ENCODE measurements at places on chromosomes 2 and 18. TPM values are rescaled to one million over a fixed set of nuclear protein-coding genes. Genes with fewer than 3 reads are reported as not detected.
A peak's percentile ranks its signal among the peaks of the same experiment; 100 is the strongest.

DNA sequence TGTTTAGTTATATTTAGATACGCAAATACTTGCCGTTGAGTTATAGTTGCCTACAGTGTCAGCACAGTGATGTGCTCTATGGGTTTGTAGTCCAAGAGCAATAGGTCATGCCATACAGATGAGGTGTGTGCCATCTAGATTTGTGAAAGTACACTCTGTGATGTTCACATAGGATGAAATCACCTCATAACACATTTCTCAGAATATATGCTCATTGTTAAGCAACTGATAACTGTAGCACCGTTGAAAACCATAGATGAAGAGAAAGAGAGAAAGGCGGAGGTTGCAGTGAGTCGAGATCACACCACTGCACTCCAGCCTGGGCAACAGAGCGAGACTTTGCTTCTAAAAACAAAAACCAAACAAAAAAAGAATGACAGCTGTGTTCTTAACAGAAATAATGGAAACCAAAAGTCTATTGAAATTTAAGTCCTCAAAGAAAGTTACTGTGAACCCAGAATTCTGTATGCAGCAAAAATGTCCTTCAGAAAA, 9.5 kb downstream of the DGKD start:
- peaks cover 76% of the 10 kb centered on the region for H3K36me3 ChIP-seq
- no peaks in the 10 kb centered on the region for H3K27me3 ChIP-seq
- H3K4me3 ChIP-seq: no peak overlapping the region
- no peak overlapping the region for H3K27ac ChIP-seq
- H3K4me1 ChIP-seq: peaks cover 58% of the 10 kb centered on the region
- no peak for DNase-seq

DNA sequence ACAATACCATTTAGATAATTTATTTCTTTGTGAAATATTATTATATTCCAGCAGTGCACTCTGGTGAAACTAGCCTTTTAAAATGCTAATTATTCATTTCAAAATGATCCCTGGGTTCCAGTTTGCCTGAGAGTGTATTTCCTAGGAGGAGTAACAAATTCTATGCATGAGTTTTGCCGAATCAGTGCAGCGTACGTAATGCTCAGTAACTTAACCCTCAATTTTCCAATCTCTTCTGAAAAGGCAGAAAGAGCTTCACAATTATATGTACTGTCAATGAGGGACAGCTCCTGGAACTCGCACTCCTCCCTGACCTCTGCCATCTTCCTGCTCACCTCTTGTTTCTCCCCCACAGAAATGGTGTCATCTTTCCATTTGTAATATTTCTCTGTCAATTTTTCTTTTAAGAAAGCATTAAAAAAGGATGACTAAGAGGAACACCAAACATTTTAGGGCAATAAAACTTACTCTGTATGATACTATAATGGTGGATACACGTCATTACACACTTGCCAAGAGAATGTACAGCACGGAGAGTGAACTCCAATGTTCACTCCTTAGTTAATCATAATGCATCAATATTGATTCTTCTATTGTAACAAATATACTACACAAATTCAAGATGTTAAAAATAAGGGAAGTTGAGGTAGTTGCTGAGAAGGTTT, 25.7 kb upstream of the XIRP2 start:
- no peak overlapping the region for H3K27ac ChIP-seq
- H3K4me3 ChIP-seq: no peak overlapping the region
- H3K4me1 ChIP-seq: no peaks in the 10 kb centered on the region
- H3K27me3 ChIP-seq: no peaks in the 10 kb centered on the region
- no peaks in the 10 kb centered on the region for H3K36me3 ChIP-seq
- DNase-seq: no peak

GRCh38 chr18:8994603-8995002, 107.9 kb upstream of the NDUFV2 start:
- no peak for DNase-seq
- no peak overlapping the region for H3K27ac ChIP-seq
- no peak overlapping the region for H3K4me3 ChIP-seq
- no peaks in the 10 kb centered on the region for H3K36me3 ChIP-seq

- no peaks in the 10 kb centered on the region for H3K27me3 ChIP-seq
- H3K4me1 ChIP-seq: no peaks in the 10 kb centered on the region
- no peak for DNase-seq
- no peak overlapping the region for H3K4me3 ChIP-seq
Measured at GRCh38 chr2:30686000-30686399, 121.2 kb downstream of the CAPN13 start.

DNA sequence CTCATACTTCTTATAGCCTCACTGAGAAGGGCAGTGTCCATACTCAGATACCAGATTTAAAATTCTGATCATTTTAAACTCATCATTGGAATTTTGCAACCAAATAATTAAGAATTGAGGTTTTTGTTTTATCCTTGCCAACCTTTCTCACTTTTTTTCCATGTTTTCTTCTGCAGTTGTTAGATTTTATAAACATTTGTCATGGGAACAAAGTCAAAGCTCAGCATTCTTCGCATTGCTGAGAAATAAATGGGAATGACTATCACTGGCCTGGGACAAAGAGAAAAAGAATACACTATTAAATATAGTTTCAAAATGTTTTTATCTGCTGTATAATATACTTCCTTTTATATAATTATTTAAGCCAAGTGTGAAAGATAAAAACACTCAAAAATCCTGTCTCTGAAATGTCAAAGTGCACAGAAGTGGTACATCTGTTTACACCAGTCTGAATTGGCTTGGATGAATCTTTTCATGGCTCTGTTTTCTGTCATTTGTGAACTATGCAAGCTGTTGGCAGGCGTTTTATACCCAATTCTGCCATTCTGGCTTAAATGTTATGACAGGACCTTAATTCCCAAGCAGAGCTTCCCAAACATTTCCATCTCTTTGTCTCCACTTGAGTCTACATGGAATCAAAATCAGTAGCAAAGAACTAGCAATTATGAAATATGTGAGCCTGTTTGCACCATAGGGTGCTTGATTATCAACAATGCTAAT, 249.3 kb upstream of the SYT4 start:
- no peak overlapping the region for H3K27ac ChIP-seq
- H3K4me1 ChIP-seq: no peaks in the 10 kb centered on the region
- no peak overlapping the region for H3K4me3 ChIP-seq
- no peaks in the 10 kb centered on the region for H3K27me3 ChIP-seq

- H3K4me3 ChIP-seq: no peak overlapping the region
- no peaks in the 10 kb centered on the region for H3K27me3 ChIP-seq
- no peak for DNase-seq
- peaks cover 3% of the 10 kb centered on the region for H3K4me1 ChIP-seq
- H3K27ac ChIP-seq: no peak overlapping the region
- H3K36me3 ChIP-seq: no peaks in the 10 kb centered on the region
Measured at GRCh38 chr18:58148954-58149471, 105.0 kb downstream of the NEDD4L start.

- H3K4me1 ChIP-seq: peaks cover 33% of the 10 kb centered on the region
- H3K36me3 ChIP-seq: peaks cover 9% of the 10 kb centered on the region
- DNase-seq: peak; percentile 75
- H3K27ac ChIP-seq: peak overlapping the region; percentile 21
- H3K27me3 ChIP-seq: no peaks in the 10 kb centered on the region
Measured at GRCh38 chr2:218272531-218273212, 2.4 kb downstream of the PNKD start.

DNA sequence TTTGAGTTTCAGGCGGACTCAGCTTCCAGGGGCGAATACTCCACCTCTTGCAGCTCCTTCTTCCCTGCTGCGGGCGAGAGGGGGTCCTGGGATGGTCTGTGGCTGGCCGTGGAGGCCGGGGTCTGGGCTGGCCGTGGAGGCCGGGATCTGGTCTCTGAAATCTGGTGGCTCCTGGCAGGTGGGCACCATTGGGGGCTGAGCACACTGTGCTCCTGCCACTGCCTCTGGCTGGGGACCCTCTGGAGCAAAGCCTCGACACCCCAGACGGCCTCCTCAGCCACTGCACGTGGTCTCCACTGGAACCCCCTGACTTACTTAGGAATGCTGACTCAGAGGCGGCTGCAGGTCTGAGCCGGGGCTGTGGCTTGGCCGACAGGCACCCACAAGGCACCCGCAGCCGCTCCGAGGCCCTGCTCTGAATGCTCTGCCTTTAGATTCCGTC, 100.1 kb upstream of the ALKAL2 start:
- H3K4me1 ChIP-seq: peaks cover 4% of the 10 kb centered on the region
- H3K36me3 ChIP-seq: no peaks in the 10 kb centered on the region
- H3K27me3 ChIP-seq: no peaks in the 10 kb centered on the region
- no peak overlapping the region for H3K4me3 ChIP-seq
- DNase-seq: no peak

GRCh38 chr2:169828141-169828811, 1.0 kb downstream of the UBR3 start:
- no peaks in the 10 kb centered on the region for H3K27me3 ChIP-seq
- peaks cover 54% of the 10 kb centered on the region for H3K4me1 ChIP-seq
- H3K36me3 ChIP-seq: peaks cover 9% of the 10 kb centered on the region

- H3K4me1 ChIP-seq: peaks cover 38% of the 10 kb centered on the region
- peaks cover 58% of the 10 kb centered on the region for H3K36me3 ChIP-seq
- H3K4me3 ChIP-seq: peak overlapping the region; percentile 85
- no peaks in the 10 kb centered on the region for H3K27me3 ChIP-seq
Measured at GRCh38 chr2:196168181-196168580, 3.2 kb downstream of the STK17B start.

DNA sequence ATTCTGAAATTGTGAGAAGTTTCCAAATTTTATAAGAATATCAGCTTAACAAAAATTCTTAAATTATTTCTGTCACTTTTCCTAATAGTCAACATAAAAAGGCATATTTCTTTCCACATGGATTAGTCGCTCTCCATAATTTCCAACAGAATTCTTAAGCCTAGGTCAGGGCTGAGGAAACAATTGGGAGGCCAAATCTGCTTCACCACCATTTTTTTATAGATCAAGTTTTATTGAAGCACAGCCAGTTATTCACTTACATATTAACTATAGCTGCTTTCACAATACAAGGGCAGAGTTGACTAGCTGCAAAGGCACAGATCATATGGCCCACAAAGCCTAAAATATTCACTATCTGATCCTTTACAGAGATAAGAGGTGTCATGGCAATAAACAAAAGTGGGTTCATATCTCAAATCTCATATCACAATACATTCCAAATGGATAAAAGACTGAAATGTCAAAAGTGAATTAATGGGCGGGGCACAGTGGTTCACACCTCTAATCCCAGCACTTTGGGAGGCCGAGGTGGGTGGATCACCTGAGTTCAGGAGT, 18.7 kb downstream of the MEMO1 start:
- H3K27ac ChIP-seq: no peak overlapping the region
- H3K4me1 ChIP-seq: peaks cover 45% of the 10 kb centered on the region
- no peaks in the 10 kb centered on the region for H3K27me3 ChIP-seq
- H3K4me3 ChIP-seq: no peak overlapping the region
- peaks cover 18% of the 10 kb centered on the region for H3K36me3 ChIP-seq

- no peaks in the 10 kb centered on the region for H3K4me1 ChIP-seq
- H3K36me3 ChIP-seq: no peaks in the 10 kb centered on the region
- H3K4me3 ChIP-seq: no peak overlapping the region
- no peak for DNase-seq
Measured at GRCh38 chr18:32930695-32931301, 158.0 kb upstream of the KLHL14 start.

DNA sequence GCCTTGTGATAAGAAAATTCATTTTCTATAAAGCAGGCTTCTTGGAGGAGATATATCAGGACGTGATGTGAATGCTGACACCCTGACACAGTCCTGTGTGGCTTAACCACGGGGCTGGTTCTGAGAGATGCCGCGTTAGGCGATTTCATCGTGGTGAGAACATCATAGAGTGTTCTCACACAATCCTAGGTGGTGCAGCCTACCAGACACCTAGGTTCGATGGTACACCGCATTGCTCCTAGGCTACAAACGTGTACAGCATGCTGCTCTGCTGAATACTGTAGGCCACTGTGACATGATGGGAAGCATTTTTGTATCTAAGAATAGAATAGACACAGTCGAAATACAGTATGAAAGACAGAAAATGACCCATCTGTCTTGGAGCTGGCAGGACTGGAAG, 82.5 kb downstream of the TNFRSF11A start:
- no peak overlapping the region for H3K4me3 ChIP-seq
- H3K36me3 ChIP-seq: no peaks in the 10 kb centered on the region
- no peaks in the 10 kb centered on the region for H3K4me1 ChIP-seq
- DNase-seq: no peak
- no peak overlapping the region for H3K27ac ChIP-seq

DNA sequence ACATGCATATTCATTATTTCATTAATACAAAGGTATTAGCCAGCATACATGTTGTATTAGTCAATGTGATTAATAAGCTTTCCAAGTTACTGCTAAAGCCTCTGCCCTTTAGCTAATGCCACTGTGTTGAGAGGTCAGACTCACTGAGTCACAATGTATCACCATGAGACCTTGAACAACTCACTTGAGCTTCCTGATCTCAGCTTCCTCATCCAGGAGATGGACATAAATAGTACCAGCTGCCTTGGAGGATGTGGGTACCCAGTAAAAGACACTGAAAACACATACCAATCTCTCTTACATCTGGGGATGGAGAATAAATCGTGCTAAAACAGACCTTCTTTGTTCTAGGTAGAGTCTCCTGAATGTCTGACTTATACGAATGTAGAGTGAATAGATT, 224.6 kb downstream of the EPHA4 start:
- peaks cover 7% of the 10 kb centered on the region for H3K27me3 ChIP-seq
- DNase-seq: no peak
- H3K4me1 ChIP-seq: no peaks in the 10 kb centered on the region
- no peak overlapping the region for H3K27ac ChIP-seq
- H3K36me3 ChIP-seq: no peaks in the 10 kb centered on the region

DNA sequence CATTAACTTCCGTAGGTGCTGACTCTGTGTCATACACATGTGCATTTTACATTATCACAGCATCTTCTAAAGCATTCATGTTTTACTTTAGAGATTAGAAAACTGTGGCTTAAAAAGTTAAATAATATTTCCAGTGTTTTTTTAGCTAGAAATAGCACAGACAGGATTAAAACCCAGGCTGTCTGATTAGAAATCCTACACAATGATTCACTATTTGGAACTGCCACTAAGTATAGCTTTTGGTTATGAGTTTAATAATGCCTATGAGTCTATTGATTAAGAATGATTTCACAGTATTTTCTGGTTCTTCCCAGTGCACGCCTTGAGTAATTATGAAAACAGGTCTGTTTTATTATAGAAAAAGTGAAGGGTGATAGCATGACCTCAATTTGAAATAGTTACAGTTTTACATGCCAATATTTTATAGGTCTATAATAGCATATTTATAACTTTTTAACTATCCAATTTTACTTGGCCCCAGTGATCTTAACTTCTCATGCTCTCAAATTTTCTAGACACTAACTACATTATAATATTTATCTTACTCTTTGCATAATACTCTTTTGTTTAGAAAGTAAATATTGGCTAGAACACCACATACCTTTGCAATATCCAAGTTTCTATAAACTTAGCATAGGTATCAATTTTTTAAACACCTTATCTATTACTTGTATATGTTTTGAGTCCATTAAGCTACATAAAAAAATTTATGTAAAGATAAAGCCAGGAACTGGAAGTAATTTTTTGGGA, 313.2 kb downstream of the RND3 start:
- H3K36me3 ChIP-seq: no peaks in the 10 kb centered on the region
- H3K27me3 ChIP-seq: no peaks in the 10 kb centered on the region
- no peak for DNase-seq
- no peak overlapping the region for H3K4me3 ChIP-seq

The RPRM gene
- not detected for total RNA-seq

Measured in activated naive CD8-positive, alpha-beta T cell treated with anti-CD3 and anti-CD28 coated beads for 36 hours (primary cell).